NCI-H1092 treated with DMSO at 0.1 percent for 48 hours (cell line): ENCODE measurements at places on chromosomes 4 and X.

DNA sequence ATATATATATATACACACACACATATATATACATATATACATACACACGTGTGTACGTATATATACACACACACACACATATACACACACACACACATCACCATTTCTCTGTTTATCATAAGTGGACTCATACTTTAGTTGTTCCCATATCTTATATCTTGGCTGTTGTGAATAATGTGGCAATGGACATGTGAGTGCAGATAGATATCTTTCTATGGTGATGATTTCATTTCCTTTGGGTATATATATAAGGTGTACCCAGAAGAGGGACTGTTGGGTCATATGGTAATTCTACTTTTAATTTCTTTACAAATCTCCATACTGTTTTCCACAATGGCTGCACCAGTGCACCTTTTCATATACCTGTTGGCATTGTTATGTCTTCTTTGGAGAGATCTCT lies 105.9 kb downstream of the LARP1B start:
- no peak for DNase-seq

DNA sequence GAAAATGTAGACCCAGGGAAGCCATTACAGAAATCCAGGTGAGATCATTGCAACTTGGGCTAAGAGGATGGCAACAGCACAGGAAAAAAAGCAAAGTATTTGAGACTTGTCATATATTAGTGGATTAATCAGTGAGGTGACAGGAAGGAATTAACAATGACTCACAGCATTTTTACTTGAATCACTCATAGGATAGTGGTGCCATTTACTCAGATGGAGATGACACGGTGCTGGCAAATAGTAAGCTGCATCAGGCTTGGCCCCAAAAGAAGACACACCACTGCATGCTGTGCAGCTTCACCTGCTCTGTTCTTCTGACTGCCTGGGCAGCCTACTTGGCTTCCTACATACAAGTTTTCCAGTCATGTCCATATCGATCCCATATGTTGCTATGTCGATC lies 144.8 kb downstream of the FRYL start:
- no peak for DNase-seq

GRCh38 chr4:14237911-14238310 lies 610.4 kb upstream of the BOD1L1 start:
- DNase-seq = no peak

GRCh38 chrX:46630141-46630540 lies 56.6 kb downstream of the CHST7 start:
- no peak for DNase-seq

- no peak for DNase-seq
These were observed 3.3 kb upstream of the HAUS3 start for GRCh38 chr4:2245057-2245786.

DNA sequence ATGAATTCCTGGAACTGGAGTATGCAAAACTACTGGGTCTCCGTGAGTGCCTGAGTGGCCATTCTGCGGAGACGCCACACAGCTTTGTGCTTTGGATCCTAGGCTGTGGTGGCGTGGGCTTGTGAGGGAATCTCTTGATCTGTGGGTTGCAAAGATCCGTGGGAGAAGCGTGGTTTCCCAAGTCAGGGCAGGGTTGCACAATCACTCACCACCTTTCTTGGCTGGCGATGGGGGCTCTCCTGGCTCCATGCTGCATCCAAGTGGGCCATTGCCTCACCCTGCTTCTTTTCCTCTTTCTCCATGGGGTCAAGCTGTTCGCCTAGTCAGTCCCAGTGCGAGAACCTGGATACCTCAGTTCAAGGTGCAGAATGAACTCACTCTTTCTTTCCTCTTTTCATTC lies 62.5 kb downstream of the SLAIN2 start:
- DNase-seq = no peak

DNA sequence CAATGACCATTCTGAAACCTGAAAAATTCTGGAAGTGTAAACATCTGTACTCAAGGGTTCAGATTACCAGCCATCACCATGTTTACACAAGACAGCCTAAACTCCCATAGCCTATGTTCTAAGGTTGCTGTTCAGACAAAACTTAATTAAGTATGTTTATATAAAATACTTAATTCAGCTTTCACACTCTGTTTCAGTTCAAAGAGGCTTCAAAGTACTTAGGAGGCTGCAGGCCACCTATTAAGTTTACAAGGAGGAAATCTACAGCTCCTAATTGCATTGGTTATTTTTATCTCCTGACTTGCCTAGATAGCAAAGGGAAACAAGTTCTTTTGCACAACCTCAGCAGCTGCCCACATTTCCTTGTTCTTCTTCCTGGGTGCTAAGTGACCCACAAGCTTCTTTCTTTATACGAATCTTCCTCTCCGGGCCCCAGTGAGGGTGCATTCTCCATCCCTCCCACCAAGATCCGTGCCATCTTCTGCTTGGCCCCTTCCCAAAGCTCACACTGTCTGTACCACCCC lies 2.0 kb downstream of the GAK start:
- no peak for DNase-seq
